ENCODE measurements at places on chromosomes 5 and 9.

- no peak for DNase-seq
Observed at GRCh38 chr5:172635038-172635437, 6.0 kb upstream of the NEURL1B start.

GRCh38 chr9:107288701-107289100 is 5.6 kb downstream of the RAD23B start:
- DNase-seq, result no peak

DNA sequence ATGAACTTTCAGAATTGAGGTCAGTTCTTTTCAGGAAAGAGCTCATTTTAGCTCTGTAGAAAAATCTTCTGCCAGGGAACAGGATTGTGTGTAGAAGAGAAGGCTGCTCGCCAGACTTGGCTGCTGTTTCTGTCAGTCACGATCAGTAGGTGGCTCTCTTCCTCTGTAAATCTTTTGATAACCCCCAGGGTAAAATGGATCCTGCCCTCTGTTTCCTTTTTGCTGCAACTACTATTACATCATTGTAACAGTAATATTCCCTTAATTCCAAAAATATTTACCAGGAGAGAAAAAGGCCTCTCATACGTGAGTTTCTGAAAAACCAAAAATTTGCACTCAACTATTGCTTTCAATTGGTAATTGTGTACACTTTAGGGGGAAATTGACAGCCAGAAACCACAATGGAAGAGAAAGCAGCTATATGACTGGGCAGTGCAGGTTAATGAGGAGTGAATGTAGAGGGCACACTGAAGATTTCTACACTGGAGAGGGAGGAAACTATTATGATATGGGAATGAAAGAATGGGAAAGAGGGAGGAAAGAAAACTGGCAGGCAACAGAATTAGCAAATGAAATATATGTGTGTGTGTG is 12.3 kb downstream of the IFNA21 start:
- peak; percentile 6 for DNase-seq

DNA sequence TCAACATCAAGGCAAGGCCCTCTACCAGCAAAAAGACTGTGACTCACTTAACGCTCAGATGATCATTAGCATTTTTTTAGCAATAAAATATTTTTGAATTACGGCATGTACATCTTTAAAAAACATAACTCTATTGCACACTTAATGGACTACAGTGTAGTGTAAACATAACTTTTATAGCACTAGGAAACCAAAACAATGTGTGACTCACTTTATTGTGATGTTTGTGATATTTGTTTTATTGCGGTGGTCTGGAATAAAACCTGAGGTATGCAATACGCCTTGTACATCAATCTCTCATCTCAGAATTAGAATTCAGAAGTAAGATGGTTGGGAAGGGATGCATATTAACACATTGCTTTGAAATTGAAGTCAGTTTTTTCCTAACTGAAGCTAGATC is 106.9 kb upstream of the PTCH1 start:
- no peak for DNase-seq

DNA sequence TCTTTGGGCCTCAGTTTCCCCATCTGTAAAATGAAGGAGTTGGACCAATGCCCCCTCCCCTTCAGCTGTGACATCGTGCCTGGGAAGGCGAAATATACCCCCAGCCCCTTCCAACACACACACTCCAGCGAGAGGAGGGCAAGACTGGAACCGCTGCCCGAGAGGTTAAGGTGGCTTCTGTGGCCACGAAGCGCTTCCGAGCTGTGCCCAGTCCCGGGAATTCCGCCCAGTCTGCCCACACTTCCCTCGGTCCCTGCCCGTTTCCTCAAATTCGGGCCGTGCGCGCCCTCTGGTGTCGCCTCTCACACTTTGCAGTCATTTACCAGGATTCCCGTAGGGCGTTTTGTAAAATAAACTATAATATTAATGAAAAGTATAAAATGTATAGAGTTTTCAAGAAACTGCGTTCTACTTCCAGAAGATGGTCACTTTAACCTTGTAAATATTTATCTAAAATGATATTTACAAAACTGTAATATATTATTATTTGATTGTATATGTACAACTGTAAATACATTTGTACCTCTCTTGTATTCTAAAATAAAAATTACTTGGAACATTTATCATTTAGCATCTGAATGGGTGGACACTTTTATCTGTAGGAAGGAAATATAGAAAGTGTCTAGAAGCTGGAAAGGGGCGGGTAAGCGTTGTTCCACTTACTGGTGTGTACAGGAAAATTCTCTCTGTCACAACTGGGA is 11.0 kb upstream of the EXOSC2 start:
- peak; percentile 79 for DNase-seq
